ENCODE measurements at places on chromosomes 12 and 14.

- no peaks in the 10 kb centered on the region for H3K27me3 ChIP-seq
- no peak for DNase-seq
- no peaks in the 10 kb centered on the region for H3K36me3 ChIP-seq
- H3K27ac ChIP-seq: no peak overlapping the region
- H3K4me1 ChIP-seq: no peaks in the 10 kb centered on the region
- no peak overlapping the region for H3K4me3 ChIP-seq
Measured at GRCh38 chr12:132248453-132249167, 80.8 kb downstream of the GALNT9 start.

GRCh38 chr12:92445253-92446082, 257.3 kb upstream of the PLEKHG7 start:
- H3K4me1 ChIP-seq: peaks cover 23% of the 10 kb centered on the region
- no peaks in the 10 kb centered on the region for H3K27me3 ChIP-seq
- peak overlapping the region; percentile 66 for H3K27ac ChIP-seq
- H3K36me3 ChIP-seq: no peaks in the 10 kb centered on the region

DNA sequence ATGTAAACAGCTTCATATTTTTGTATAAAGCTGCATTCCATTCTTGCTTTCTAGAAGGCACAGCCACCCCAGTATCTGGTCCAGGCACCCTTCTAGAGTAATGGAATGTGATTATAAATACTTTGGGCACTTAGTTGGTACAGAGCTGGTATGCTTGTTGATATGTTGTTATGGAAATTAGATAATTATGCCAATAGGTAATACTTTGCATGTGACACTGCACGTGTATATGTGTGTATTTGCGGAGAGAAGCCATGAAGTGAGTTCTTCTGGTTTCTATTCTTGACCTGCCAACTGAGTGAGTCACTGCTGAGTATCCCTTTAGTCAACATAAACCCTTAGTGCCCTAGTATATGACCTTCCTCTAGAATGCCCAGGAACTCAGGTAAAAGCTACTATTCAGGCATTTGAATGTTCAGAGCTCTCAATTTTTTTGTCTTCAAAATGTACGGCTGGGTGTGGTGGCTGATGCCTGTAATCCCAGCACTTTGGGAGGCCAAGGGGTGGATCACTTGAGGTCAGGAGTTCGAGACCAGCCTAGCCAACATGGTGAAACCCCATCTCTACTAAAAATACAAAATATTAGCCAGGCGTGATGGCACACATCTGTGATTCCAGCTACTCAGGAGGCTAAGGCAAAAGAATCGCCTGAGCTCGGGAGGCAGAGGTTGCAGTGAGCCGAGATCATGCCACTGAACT, 6.2 kb upstream of the TCP11L2 start:
- no peak overlapping the region for H3K27ac ChIP-seq
- H3K4me3 ChIP-seq: no peak overlapping the region
- peaks cover 9% of the 10 kb centered on the region for H3K4me1 ChIP-seq

DNA sequence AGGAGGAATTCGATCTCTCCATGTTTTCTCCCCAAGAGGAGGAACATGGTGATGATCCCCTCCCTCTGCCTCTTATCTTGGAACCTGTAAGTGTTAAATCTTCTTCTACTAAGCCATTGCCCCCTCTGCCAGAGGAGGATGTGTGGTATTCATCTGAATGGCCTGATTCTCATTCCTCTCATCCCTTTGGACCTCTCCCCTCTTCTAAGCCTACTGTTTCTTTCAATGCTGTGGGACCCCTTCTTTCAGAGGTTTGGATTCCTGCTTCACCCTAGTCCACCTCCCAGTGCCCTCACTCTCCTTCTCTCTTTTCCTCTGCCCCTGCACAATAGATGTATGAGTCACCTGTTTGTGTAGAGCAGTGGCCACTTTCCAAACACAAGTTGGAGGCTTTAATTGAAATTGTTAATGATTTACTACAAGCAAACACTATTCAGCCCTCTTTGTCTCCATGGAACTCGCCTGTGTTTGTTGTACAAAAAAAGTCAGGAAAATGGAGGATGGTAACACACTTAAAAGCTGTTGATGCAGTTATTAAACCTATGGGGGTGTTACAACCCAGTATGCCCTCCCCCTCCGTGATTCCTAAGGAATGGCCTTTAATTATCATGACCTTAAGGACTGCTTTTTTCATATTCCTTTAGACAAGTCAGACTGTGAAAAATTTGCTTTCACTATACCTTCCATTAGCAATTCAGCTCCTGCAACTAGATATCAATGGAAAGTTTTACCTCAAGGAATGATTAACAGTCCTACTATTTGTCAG, 192.1 kb upstream of the ALG10B start:
- no peaks in the 10 kb centered on the region for H3K27me3 ChIP-seq
- H3K36me3 ChIP-seq: no peaks in the 10 kb centered on the region

DNA sequence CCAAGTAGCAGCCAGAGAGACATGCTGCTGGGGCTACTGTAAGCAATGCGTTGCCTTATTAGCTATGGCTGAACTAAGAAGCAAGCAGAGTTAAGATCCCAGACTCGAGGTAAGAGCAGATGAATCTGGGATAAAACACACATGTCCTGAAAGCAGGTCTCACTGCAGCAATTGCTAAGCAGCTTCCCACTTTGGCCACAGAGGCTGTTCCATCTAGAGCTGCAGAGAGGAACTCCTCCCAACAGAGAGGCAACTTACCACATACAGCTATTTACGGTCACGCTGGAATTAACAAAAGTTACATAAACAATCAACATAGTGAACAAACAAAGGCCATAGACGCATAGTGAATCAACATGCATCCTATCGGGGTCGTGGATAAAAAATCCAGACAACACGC, 90.2 kb downstream of the KSR2 start:
- H3K36me3 ChIP-seq: no peaks in the 10 kb centered on the region
- no peak for DNase-seq
- no peak overlapping the region for H3K4me3 ChIP-seq
- H3K27ac ChIP-seq: no peak overlapping the region
- H3K27me3 ChIP-seq: no peaks in the 10 kb centered on the region
- H3K4me1 ChIP-seq: no peaks in the 10 kb centered on the region

DNA sequence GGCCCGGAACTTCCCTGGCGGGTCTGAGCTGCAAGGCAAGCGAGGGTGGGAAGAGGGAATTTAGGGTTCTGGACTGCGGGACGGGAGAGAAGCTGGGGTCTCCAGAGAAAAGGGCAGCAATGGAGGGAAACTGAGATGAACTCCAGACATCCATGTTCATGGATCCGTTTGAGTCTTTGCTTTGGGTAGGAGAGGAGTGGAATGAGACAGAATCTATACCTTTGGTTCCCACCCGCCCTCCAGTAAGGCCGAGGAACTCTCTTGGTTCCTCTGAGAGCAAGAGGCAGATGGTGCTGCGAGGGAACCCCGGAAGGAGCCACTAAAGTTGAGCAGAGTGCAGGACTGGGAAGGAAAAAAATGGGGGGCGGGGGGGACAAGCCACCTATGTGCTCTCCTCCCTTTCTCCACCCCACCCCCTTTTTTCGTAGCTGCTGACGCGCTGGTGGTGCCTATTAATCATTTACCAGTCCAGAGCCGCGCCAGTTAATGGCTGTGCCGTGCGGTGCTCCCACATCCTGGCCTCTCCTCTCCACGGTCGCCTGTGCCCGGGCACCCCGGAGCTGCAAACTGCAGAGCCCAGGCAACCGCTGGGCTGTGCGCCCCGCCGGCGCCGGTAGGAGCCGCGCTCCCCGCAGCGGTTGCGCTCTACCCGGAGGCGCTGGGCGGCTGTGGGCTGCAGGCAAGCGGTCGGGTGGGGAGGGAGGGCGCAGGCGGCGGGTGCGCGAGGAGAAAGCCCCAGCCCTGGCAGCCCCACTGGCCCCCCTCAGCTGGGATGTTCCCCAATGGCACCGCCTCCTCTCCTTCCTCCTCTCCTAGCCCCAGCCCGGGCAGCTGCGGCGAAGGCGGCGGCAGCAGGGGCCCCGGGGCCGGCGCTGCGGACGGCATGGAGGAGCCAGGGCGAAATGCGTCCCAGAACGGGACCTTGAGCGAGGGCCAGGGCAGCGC, 1.2 kb downstream of the SSTR1 start:
- DNase-seq: no peak
- H3K27ac ChIP-seq: no peak overlapping the region
- H3K4me3 ChIP-seq: peak overlapping the region; percentile 31
- peaks cover 34% of the 10 kb centered on the region for H3K4me1 ChIP-seq

Measured in vagina (tissue), 2 donors.